Fibroblast of villous mesenchyme (primary cell): ENCODE measurements at places on chromosomes 3 and 15. TPM values are rescaled to one million over a fixed set of nuclear protein-coding genes. Genes with fewer than 3 reads are reported as not detected.

The C3orf22 gene
- total RNA-seq = not detected in 2 replicates

The ACTR8 gene
- 29.3 and 38.0 TPM in 2 replicates for total RNA-seq

The C3orf49 gene
- total RNA-seq = not detected in 2 replicates

The TPRG1 gene
- 1.3 and 3.5 TPM in 2 replicates for total RNA-seq

The ALDH1A3 gene
- total RNA-seq = 42.7 and 46.7 TPM in 2 replicates

The TRIM42 gene
- not detected in 2 replicates for total RNA-seq

The DET1 gene
- total RNA-seq = 6.4 and 7.8 TPM in 2 replicates

The SPSB4 gene
- not detected in 2 replicates for total RNA-seq

The PKM gene
- total RNA-seq = 1,898 and 2,239 TPM in 2 replicates

The ST8SIA2 gene
- total RNA-seq = under 0.01 TPM in 1 of 2 replicates, not detected in the other

The LXN gene
- total RNA-seq = 32.0 and 50.9 TPM in 2 replicates

The GCNT3 gene
- total RNA-seq = under 0.01 TPM in 2 replicates

The CD276 gene
- total RNA-seq = 81.2 and 93.4 TPM in 2 replicates

The CDC25A gene
- total RNA-seq = 8.7 and 9.9 TPM in 2 replicates

The LSG1 gene
- 56.6 and 65.1 TPM in 2 replicates for total RNA-seq

The RETNLB gene
- not detected in 2 replicates for total RNA-seq

The ESYT3 gene
- under 0.01 TPM in 2 replicates for total RNA-seq

The TMEM108 gene
- under 0.01 and 0.32 TPM in 2 replicates for total RNA-seq

The POC1A gene
- 5.6 and 6.1 TPM in 2 replicates for total RNA-seq

The BFSP2 gene
- not detected in 2 replicates for total RNA-seq

The QTRT2 gene
- total RNA-seq = 20.3 and 22.9 TPM in 2 replicates
